Mesendoderm (in vitro differentiated cells): ENCODE measurements at places on chromosomes 1 and 21.

- DNase-seq = no peak
Observed at GRCh38 chr1:110875216-110875731, 2.3 kb downstream of the CD53 start.

DNA sequence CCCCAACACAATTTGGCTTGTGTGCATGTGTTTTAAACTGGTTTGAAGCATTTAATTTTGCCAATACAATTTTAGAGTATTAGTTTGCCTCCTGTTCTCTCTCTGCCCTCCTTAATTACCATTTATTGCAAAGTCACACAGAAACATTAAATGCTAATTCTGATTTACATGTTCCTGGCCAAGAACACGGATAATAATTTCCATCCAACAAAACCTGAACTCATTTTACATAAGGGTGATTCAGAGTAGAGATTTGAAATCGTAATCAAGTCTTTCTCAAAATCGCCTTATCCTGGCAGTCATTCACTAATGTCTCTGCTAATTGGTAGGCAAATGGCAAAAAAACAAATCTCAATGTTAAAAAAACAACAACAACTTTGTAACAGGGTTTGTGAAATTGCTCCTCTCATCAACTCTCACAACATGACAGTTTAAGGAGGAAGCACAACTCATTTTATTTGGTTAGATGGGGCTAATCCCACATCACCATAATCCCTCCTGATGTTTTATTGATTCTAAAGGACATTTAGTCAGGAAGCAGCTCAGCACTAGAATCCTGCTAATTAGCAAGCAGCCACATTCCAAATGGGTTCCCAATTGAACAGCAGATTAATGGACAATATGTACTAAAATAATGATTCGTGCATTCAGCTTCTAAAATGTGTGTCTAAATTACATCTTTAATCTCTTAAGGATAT, 55.9 kb downstream of the C1orf87 start:
- DNase-seq = no peak

DNA sequence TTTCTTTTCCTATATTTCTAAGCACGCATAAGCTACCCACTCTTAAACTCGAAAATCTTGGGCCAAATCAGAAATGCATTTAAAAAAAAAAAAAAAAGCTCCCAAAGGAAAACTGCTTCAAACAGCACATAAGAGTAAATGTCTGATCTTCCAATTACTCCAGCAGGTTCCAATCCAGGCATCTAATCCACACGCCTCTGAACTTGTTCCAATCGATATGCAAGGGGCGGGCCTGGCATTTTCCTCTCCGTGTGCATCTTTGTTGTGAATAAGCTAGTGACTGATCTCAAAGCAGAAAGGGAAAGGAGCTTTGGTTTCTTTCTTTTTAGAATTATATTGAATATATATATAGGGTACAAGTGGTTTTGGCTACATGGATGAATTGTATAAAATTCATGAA, 365.5 kb downstream of the PRDM2 start:
- no peak for DNase-seq

GRCh38 chr1:6041432-6042062, 4.1 kb upstream of the KCNAB2 start:
- peak; percentile 48 for DNase-seq
